ENCODE measurements at places on chromosomes 7 and 10.
A peak's percentile ranks its signal among the peaks of the same experiment; 100 is the strongest.

DNA sequence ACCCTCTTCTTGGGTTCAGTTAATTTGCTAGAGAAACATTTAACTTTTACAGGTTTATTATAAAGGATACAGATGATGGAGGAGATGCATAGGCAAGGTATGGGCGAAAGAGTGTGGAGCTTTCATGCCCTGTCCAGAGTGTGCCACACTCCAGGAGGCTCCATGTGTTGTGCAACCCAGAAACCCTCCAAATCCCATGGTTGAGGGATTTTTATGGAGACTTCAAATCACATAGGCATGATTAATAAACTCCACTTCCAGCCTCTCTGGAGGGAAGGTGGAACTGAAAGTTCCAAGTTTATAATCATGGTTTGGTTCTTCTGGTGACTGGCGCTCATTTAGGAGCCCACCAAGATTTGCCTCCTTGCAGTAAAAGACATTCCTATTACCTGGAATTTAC is 159.9 kb downstream of the PHTF2 start:
- no peak for DNase-seq

- no peak for DNase-seq
These were observed 107.5 kb downstream of the FOXP2 start for GRCh38 chr7:114522081-114522480.

GRCh38 chr10:4243651-4244050 is 458.6 kb upstream of the KLF6 start:
- DNase-seq: no peak

GRCh38 chr7:150800581-150801241 is at the start of gene TMEM176A:
Gene TMEM176A, plus strand, starts transcription at chr7:150800769. Its CDS starts 782 bp downstream, at chr7:150801551.
- no peak for DNase-seq

GRCh38 chr10:90993340-90993739 is 72.5 kb upstream of the ANKRD1 start:
- DNase-seq: no peak

DNA sequence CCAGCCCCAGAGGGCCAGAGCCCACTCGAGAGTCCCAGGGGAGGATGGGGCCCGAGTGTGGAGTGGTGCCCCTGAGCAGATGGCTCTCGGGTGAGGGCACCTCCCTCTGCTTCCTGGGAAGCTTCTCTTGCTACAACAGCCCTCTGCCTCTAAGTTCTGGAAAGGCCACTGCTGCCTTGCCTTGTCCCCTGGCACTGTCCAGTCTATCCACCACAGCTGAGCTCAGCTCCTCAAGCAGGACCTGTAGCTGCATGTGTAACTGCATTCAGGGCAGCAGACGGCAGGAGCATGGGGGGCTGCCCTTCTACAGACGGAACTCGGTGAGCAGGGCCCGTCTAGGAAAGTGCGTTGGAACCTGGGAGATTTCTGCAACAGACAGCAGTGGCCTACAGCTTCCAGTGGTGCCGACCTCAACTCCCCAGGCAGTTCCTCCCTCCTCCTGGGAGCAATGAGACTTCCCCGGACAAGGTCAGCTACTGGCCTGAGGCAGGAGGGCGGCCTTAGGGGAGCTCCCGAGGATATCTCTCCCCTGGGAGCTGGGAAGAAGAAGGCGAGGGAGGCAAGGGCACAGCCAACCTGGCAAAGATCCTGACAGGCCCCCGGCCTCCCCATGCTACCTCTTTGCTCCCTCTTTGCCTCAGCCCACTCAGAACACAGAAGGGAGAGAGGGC is 88.5 kb downstream of the DLG5 start:
- no peak for DNase-seq

GRCh38 chr10:1424648-1425047 is 312.7 kb downstream of the ADARB2 start:
- DNase-seq: no peak

- no peak for DNase-seq
These were observed 2.1 kb downstream of the CNNM1 start for GRCh38 chr10:99331207-99331803.

- DNase-seq: no peak
These were observed 91.4 kb upstream of the PIK3CG start for GRCh38 chr7:106773721-106774120.

DNA sequence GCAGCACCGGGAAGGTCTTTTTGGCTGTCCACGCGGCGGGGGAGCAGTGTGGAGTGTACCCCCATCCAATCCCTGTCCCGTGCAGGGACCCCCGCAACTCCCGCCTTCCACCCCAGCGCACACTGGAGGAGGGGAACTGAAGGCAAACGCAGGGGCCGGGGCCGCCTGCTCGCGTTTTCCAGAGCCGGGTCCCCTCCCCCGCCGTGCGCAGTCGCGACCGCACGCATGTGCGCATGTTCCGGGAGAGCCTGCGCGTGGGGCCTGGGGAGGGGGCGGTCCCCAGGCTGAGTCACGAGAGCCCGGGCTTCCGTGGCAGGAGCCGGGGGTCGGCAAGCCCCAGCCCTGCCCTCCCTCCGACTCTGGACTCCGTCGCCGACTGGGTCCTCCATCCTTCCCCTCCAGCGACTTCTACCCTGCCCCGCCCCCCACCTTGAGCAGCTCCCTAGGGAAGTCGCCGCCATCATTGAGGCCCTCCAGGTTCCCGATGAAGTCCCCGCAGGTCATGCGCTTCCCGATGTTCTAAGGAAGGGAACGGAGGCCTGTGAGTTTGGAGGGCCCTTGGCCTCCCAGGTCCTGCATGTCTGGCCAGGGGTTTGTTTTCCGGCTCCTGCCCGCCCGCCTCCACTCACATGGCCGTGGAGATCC is 8.0 kb downstream of the PSD start:
- DNase-seq: peak; percentile 73

GRCh38 chr7:95493247-95493646 is 7.5 kb downstream of the ASB4 start:
- DNase-seq: no peak

- DNase-seq: no peak
These were observed 806.1 kb downstream of the TNS3 start for GRCh38 chr7:46775776-46776175.

DNA sequence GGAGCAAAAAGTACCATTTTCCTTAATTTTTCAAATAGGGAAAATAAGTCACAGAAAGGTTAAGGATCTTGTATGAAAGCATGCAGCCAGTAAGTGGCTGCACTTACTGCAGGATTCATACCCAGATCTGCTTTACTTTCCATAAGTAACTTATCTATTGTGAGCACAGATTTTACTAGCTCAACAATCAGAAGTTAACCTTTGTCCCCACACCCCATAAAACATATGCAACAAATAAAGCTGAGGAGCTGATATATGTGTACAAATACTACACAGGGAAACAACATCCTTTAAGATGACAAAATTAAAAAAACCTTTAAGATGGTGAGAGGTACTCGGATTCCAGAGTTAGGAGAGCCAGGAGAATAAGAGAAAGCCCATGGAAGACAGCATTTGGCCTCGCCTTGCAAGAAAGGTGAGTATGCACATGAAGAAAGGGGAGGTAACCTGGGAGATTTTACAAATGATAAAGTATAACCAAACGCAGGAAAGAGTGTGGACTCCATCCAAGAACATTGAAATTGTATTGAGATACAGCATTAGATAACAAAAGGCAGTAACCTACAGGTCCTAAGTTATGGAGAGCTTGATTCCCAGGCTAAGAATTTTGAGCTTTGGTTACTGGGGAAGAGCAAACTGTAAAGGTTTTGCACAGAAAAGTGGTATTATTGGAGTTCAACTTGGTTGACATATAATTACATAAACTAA is 87.1 kb downstream of the ITGB8 start:
- no peak for DNase-seq

DNA sequence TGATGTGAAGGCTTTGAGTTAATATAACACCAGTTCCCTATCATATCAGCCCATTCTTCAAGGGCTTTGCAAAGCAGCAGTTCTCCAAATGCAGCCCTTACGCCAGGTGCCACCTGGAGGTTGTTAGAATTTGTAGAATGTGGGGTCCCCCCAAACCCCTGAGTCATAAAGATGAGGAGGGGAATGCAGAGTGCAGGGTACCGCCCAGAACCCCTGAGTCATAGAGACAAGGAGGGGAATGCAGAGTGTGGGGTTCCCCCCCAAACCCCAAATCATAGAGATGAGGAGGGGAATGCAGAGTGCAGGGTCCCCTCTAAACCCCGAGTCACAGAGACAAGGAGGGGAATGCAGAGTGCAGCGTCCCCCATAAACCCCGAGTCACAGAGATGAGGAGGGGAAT is 605.8 kb downstream of the PTPRN2 start:
- DNase-seq: no peak

GRCh38 chr7:27872356-27873275 is 132.7 kb downstream of the TAX1BP1 start:
- DNase-seq: no peak

DNA sequence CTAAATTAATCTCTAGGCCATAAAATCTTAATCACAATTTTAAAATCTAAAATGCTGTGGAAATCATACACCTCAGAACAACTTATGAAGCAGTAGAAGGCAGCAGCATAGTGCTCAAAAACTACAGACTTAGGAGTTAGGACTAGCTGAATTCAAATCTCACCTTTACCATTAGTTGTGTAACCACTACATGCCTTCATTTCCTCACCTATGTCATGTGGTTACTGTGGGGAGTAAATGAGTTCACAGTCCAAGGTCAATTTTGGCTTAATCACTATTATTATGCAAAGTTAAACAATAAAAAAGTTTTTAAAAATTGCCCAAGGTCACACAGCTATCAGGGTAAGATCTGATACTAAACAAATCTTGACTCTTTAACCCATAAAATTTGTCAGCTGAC is 37.0 kb downstream of the SNX13 start:
- no peak for DNase-seq

- DNase-seq: no peak
These were observed 647.4 kb downstream of the XPNPEP1 start for GRCh38 chr10:109275960-109276359.

DNA sequence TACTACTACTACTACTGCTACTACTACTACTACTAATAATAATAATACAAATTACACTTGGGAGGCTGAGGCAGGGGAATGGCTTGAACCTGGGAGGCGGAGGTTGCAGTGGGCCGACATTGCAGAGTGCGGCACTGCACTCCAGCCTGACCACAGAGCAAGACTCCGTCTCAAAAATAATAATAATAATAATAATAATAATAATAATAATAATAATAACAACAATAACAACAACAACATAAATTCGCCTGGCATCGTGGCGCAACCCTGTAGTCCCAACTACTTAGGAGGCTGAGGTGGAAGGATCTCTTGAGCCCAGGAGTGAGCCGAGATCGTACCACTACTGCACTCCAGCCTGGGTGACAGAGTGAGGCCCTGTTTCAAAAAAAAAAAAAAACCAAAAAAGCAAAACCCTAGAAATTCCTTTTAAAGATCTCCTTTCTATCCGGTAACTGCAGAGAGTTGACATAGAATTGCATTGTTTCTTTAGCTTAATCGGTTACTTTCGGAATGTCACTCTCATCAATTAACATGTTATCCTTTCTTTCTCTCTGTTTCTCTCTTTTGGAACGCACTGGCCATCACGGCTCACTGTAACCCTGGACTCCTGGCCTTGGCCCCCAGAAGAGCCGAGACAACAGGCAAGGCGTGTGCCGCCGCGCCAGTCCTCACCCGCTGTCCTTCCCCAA is 972 bp downstream of the PHYH start:
- DNase-seq: no peak

DNA sequence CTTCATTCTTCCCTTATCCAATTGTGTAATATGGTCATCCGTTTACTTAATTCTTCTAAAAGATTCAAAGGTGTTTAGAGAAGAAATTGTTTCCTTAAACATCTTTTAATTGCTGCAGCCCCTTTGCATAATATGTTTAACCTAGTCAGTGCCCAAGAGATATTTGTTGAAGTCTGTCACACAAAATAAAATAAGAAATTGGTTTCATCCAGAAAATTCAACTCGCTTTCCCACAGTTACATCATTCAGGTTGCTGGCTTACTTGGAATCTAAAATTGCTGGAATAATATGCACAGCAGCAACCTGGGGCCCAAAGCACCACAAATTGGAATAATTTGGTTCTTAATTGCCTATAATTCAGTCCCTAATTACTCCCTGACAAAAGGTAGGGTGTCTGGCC is 155.1 kb upstream of the ETV1 start:
- DNase-seq: no peak

GRCh38 chr7:149871576-149871975 is 2.2 kb upstream of the ATP6V0E2 start:
- no peak for DNase-seq

DNA sequence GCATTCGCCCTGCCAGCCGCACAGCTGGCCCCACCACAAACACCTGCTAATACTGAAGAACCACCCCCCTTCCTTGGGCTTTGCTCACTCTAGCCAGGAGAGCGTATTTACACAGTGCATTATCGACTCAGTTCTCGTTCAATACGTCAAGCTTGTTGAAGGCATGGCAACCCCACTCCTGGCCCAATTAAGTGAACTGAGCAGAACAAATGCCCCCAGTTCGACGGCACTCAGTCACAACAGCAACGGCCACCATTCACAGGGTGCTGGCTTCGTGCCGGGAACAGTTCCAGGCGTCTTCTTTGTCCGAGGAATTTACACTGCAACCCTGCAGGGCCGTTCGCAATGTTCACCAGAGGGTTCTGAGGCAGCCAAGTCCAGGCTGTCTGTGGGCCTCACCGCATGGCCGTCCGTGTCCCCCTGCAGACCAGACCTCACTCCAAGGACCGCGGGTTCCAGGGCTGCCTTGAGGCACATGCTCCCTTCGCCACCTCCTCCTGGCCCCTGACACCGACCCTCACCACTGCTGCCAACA is 175.3 kb downstream of the DIP2C start:
- no peak for DNase-seq

DNA sequence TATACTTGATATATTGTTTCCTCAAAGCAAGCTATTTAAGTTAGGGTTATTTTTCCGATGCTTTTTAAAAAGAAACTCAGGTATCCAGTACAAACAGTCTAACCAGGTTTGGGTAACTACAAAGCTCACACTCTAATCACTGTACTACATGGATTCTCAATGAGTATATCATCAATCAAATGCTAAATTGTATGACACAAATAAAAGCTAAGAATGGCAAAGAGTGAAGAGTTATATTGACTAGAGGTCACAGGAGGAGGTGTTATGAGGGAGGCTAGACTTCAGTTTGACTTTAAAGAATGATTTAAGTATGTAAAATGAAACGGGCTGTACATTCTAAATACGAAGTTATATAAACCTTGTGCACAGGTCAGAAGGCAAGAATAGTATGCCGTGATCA is 178.0 kb downstream of the CTNNA3 start:
- no peak for DNase-seq

DNA sequence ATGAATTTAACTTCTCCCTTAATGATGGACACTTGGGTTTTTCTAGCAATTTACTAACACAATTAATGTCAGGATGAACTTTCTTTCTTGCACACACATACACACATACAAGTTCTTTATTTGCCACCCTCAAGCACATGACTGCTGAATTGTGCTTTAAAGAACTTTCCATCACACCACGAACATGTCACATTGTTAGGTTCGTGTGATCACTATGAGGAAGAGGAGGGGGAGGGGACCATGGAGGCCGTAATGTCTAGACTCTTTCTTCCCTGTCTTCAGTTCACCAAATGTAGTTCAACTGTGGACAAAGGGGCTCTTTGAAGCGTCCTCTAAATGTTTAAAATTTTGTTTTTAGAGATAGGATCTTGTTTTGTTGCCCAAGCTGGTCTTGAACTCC is 31.0 kb downstream of the NUP42 start:
- no peak for DNase-seq

GRCh38 chr7:64884913-64885370 is 18.1 kb upstream of the ZNF273 start:
- DNase-seq: no peak
